ENCODE measurements at places on chromosomes 4 and X.

GRCh38 chrX:102558607-102559006 lies 40.7 kb upstream of the ARMCX5 start:
- H3K4me1 ChIP-seq: no peaks in the 10 kb centered on the region
- no peak for DNase-seq
- H3K27me3 ChIP-seq: no peaks in the 10 kb centered on the region
- no peak overlapping the region for H3K4me3 ChIP-seq

DNA sequence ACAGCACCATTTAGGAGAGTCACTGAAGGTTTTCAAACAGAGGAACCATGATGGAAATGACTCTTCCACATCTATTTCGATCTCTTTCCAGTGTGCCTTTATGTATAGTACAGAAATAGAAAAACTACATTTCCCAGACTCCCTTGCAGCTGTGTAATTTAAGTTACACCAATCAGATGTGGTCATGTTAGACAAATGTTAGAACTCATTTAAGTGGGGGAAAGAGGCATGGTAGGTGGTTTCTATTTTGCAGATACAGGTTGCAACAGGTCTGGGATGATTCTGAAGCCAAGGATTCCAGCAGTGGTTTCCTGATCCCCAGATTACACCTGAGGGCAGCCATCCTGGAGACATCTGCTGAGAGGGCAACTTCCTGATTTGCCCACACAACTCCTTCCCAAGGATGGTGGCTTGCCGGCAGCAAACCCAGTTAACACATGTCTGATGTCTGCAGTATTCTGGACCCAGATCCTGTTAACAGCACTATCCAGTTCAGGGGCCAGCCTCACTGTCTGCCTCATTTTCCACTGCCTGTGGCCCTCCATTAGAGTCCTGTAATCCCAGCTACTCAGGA lies 38.7 kb upstream of the PDK3 start:
- peaks cover 6% of the 10 kb centered on the region for H3K4me1 ChIP-seq
- H3K27me3 ChIP-seq: no peaks in the 10 kb centered on the region
- no peak overlapping the region for H3K27ac ChIP-seq
- no peaks in the 10 kb centered on the region for H3K36me3 ChIP-seq
- DNase-seq: no peak

GRCh38 chr4:12414181-12414812 lies 985.6 kb upstream of the HS3ST1 start:
- H3K27me3 ChIP-seq: no peaks in the 10 kb centered on the region
- no peaks in the 10 kb centered on the region for H3K36me3 ChIP-seq
- no peak for DNase-seq
- H3K4me3 ChIP-seq: no peak overlapping the region
- H3K27ac ChIP-seq: no peak overlapping the region
- no peaks in the 10 kb centered on the region for H3K4me1 ChIP-seq

- H3K27me3 ChIP-seq: no peaks in the 10 kb centered on the region
- peaks cover 19% of the 10 kb centered on the region for H3K36me3 ChIP-seq
- H3K27ac ChIP-seq: no peak overlapping the region
- peaks cover under 1% of the 10 kb centered on the region for H3K4me1 ChIP-seq
Measured at GRCh38 chr4:4456351-4456750, 69.4 kb downstream of the NSG1 start.

GRCh38 chr4:56733352-56733751 lies 52.3 kb upstream of the HOPX start:
- no peaks in the 10 kb centered on the region for H3K4me1 ChIP-seq
- H3K4me3 ChIP-seq: no peak overlapping the region
- H3K36me3 ChIP-seq: no peaks in the 10 kb centered on the region
- H3K27ac ChIP-seq: no peak overlapping the region
- DNase-seq: no peak

- H3K27me3 ChIP-seq: no peaks in the 10 kb centered on the region
- no peak overlapping the region for H3K27ac ChIP-seq
- H3K36me3 ChIP-seq: no peaks in the 10 kb centered on the region
- no peak overlapping the region for H3K4me3 ChIP-seq
- no peak for DNase-seq
- no peaks in the 10 kb centered on the region for H3K4me1 ChIP-seq
Measured at GRCh38 chr4:104524591-104524990, 29.9 kb upstream of the CXXC4 start.

GRCh38 chrX:44744799-44745198 lies 99.0 kb upstream of the DUSP21 start:
- no peaks in the 10 kb centered on the region for H3K27me3 ChIP-seq
- DNase-seq: no peak
- no peak overlapping the region for H3K27ac ChIP-seq
- no peak overlapping the region for H3K4me3 ChIP-seq
- H3K36me3 ChIP-seq: no peaks in the 10 kb centered on the region
- no peaks in the 10 kb centered on the region for H3K4me1 ChIP-seq

DNA sequence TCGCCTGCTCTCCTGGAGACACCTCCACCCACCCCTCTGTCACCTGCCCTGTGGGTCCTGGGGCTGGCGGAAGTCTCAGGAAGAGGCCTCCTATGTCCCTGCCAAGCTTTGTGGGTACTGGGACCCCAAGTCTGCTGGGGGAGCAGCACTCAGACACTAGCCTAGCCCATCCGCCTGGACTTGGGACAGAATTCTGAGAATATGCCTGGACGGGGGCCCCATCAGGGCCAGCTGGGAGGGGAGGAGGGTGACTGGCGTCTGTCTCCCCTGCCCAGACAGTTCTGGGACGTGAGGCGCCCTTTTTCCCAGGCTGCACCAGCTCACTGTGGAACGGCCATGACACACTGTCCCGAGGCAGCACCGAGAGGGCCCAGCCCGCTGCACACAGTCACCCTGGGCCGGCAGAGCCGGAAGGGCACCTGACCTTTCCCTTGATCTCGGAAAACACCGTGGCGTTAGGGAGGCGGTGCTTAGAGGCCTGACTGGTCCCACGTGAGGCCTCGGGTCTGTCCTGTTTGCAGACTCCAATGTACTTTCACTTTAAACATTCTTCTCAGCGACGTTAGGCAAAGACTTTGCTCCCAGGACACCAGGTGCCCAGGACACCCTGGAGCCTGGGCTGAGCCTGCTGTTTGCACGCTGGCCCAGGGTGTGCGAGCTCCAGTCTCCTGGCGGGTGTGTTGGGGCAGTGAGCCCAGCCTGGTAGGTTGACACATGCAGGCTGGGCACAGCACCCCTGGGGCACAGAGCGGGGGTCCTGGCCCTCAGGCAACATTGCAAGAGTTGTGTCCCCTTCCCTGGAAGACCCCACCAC lies 700 bp downstream of the SLC26A1 start:
- peaks cover 7% of the 10 kb centered on the region for H3K27me3 ChIP-seq
- peaks cover 2% of the 10 kb centered on the region for H3K36me3 ChIP-seq
- no peak for DNase-seq
- H3K4me1 ChIP-seq: peaks cover 7% of the 10 kb centered on the region

- H3K36me3 ChIP-seq: no peaks in the 10 kb centered on the region
- peaks cover 25% of the 10 kb centered on the region for H3K4me1 ChIP-seq
- no peak for DNase-seq
- no peak overlapping the region for H3K27ac ChIP-seq
Measured at GRCh38 chr4:121709766-121710405, 13.1 kb upstream of the ANXA5 start.

GRCh38 chr4:183909801-183910200 lies 4.7 kb downstream of the STOX2 start:
- no peaks in the 10 kb centered on the region for H3K36me3 ChIP-seq
- peaks cover 37% of the 10 kb centered on the region for H3K27me3 ChIP-seq

- DNase-seq: no peak
- no peaks in the 10 kb centered on the region for H3K36me3 ChIP-seq
- peaks cover 7% of the 10 kb centered on the region for H3K27me3 ChIP-seq
- H3K4me1 ChIP-seq: peaks cover 4% of the 10 kb centered on the region
- no peak overlapping the region for H3K4me3 ChIP-seq
- no peak overlapping the region for H3K27ac ChIP-seq
Measured at GRCh38 chr4:158998624-158999023, 104.3 kb upstream of the RAPGEF2 start.

DNA sequence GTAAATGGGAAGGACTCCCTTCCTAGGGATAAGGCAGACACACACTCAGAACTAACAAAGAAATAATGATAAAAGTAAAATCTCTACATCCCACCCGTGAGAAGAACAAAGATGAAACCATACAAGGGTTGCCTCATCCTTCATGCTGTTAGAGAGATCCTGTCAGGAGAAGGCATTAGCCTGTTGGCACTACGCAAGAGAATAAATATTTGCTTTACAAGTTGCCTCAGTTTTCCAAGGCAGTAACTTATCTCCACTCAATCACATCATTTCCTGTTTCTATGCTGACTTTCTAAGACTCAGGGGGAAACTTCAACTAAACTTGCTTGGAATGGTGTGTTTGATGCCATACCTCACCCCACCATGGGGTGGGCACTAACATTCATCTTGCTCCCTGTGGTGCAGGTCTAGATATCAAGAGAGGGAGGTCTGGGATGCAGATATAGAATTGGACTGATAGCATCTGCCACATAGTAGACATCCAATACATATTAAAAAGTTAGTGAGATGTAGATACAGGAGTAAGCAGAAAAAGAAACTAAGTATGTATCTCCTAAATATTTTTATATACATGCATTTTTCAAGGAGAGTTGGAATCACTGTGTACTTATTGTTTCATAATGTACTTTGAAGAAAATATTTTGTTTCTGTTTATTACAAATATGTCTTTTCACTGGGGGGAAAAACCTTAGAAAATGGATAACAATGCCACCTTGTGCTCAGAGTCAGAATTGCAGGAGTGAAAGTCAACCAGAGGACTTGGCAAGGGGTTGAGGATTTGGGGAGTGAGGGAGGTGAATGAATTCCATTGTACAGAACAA lies 57.2 kb upstream of the BEX4 start:
- H3K27me3 ChIP-seq: no peaks in the 10 kb centered on the region
- DNase-seq: peak; percentile 31
- H3K4me3 ChIP-seq: no peak overlapping the region
- H3K4me1 ChIP-seq: no peaks in the 10 kb centered on the region
- no peaks in the 10 kb centered on the region for H3K36me3 ChIP-seq

DNA sequence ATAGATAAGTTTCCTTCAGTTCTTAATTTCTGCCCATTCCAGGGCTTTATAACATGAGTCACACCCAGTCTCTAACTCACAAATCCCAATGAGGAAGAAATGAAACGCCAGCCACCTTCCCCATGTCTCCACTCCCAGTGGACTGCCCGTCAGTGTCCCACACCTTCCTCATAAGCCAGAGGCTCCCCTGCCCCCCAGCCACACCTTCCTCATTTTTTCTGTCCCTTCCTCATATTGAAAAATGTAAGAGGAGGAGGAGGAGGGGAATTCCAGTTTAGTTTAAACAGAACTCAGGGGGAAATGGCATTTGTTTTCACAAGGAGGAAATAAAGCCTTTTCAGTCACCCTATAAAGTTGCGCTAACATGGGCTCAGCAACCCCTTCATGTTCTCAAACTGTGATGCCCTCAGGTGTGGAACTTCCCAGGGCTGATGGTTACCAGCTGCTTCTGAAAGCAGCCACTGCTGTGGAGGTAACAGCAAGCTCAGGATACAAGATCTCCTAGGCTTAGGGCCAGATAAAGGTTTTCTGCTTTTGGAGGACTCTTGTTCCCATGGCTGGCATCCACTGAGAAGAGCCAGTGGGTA lies 97.8 kb downstream of the PARM1 start:
- peaks cover 5% of the 10 kb centered on the region for H3K27me3 ChIP-seq
- no peak overlapping the region for H3K27ac ChIP-seq
- H3K4me1 ChIP-seq: no peaks in the 10 kb centered on the region
- no peaks in the 10 kb centered on the region for H3K36me3 ChIP-seq
- no peak overlapping the region for H3K4me3 ChIP-seq

DNA sequence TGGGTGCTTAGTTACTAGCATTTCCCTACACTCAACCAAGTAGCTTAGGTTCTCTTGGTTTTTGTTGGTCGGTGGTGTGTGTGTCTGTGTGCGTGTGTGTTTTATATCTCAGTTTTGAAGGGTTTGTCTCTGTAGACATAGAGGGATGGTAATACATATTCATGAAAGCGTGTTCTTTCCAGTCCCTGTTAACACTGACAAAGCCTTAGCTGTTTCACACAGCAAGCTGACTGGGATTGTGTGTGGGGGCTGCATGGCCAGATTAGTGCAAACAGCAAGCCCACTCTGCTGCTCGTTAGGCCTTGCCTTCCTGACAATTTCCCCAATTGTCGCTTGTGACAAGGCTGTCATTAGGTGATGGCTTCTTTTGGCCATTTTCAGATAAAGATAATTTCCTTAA lies 43.9 kb downstream of the ALPK1 start:
- H3K27me3 ChIP-seq: no peaks in the 10 kb centered on the region
- H3K36me3 ChIP-seq: peaks cover 4% of the 10 kb centered on the region
- no peak overlapping the region for H3K4me3 ChIP-seq
- DNase-seq: no peak
- no peak overlapping the region for H3K27ac ChIP-seq

DNA sequence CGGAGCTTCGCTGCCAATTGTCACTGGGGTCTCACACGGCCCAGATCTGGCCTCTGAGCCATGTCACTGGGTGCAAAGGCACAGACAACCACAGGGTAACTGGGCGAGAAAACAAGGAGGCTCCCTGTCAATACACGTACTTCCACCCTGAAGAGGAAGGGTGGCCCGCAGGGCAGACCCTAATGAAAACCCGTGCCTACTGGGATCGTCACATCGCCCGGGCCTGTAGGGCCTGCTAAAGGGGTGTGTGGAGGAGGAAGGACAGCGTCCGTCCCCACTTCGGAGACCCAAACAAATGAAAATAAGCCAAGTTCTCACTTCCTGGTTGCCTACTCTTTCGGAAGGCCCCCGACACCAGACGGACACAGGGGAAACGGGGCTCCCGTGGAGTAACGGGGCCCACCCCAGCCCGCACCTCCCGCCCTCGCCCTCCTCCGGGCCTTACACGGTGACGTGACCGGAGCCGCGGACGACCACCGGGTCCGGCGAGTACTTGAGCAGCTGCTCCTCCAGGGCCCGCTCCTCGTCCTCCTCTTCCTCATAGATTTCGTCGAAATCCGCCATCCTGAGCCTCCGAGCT lies 578 bp downstream of the CHIC2 start:
- peak overlapping the region; percentile 84 for H3K4me3 ChIP-seq
- H3K4me1 ChIP-seq: peaks cover 44% of the 10 kb centered on the region
- peak overlapping the region; percentile 94 for H3K27ac ChIP-seq
- DNase-seq: peak; percentile 30
- no peaks in the 10 kb centered on the region for H3K27me3 ChIP-seq
- no peaks in the 10 kb centered on the region for H3K36me3 ChIP-seq

DNA sequence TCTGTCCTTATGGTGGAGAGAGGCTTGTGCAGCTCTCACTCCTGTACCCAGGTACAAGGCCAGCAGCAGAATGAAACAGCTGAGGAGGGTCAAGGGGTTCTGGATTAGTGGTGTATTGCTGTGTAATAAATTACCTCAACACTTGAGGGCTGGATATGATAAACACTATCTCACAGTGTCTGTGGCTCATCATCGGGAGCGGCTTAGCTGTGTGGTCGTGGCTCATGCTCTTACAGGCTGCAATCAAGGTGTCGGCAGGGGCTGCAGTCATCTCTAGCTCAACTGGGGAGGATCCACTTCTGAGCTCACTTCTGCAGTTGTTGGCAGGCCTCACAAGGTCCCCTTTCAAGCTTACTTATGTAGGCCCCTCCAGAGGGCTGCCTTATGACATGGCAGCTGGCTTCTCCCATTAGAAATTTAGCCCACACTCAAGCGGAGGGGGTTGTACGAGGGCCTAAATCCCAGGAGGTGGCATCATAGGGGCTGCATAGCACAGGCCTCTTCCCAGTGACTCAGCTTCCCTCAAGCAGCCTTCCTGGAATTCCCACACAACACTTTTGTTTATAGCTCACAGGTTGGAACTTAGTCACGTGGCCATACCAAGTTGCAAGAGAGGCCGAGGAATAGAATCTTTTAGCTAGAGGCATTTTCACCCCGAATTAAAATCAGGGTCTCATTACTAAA lies 148.2 kb upstream of the RPS6KA3 start:
- peaks cover 40% of the 10 kb centered on the region for H3K4me1 ChIP-seq
- no peak overlapping the region for H3K27ac ChIP-seq
- peak; percentile 18 for DNase-seq

- DNase-seq: no peak
- H3K36me3 ChIP-seq: no peaks in the 10 kb centered on the region
- H3K4me1 ChIP-seq: no peaks in the 10 kb centered on the region
- no peak overlapping the region for H3K27ac ChIP-seq
Measured at GRCh38 chr4:23993373-23993772, 103.5 kb upstream of the PPARGC1A start.
